NCI-H510A treated with DMSO at 0.1 percent for 48 hours (cell line): ENCODE measurements at places on chromosomes 7 and 10.

DNA sequence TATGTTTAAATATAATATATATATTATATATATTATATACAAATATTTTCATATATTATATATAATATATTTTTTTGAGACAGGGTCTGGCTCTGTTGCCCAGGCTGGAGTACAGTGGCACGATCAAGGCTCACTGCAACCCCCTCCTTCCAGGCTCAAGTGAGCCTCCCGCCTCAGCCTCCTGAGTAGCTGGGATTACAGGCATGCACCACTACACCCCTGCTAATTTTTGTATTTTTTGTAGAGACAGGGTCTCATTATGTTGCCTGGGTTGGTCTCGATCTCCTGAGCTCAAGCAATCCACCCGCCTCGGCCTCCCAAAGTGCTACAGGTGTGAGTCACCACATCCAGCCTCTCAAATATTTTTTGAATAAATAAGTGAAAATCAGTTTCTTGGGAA lies 215.5 kb downstream of the GATA3 start:
- no peak for DNase-seq

DNA sequence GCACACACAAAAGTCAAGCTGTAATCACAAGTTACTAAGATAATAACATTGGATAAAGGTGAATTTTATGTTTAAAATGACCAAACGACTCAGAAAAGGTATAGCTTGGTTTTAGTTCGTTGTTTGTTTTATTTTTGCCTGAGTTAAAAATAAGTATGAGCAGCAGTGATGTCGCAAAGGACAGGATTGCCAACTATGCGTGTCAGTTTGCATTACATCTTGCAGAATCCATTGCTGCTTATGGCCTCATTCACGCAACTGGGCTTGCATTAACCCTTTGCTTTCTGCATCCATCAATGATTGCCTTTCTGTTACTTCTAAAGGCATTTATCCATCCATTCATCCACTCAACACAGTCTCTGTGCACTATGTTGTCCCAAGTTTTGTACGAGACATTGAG lies 389.6 kb downstream of the DPP6 start:
- no peak for DNase-seq

DNA sequence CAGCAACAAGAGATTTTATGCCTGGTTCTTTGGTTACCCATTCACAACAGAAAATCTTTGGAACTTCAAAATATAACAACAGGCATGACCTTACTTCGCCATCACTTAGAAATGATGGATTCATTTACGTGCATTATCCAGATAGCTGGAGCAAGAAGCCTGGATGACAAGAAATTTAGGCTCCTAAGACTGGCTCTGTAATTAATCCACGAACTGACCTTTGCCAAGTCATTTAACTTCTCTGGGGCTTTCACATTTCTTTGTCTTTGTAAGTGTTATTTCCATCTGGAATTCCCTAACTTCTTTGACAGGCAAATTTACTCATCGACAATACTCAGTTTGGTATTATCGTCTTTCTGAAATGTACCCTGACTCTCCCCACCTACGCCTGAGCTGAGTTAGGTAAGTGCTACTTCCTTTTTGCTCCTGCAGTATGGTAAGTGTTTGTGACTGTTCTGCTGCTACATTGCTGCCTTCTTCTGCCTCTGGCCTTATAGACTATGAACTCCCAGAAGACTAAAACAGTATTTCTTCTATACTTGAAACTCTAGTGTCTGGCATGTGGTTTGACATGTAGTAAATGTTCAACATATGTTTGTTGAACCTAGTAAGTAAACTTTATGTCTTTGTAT lies 5.5 kb upstream of the MDFIC start:
- no peak for DNase-seq

- DNase-seq: peak; percentile 2
These were observed 27.1 kb downstream of the PRLHR start for GRCh38 chr10:118568327-118568848.

DNA sequence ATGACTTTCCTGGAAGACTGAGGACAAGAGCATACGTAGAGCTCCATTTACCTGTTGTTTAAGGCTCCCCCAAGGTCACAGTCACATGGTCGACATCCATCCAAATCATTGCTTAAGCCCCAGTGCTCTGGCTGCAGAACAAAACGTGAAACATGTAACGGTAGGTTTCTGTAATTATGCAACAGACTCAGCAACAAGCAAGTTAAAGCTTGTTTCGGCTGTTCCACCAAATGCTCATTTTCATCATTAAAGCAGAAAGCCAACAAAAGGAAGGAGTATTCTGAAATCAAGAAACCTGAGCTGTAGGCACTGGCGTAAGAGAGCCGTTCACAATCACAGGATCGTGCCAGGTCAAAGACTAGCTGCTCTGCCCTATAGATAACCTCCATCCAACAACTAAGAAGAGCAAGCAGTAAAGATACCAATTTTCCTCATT lies 30.0 kb downstream of the LAMB1 start:
- DNase-seq: no peak

DNA sequence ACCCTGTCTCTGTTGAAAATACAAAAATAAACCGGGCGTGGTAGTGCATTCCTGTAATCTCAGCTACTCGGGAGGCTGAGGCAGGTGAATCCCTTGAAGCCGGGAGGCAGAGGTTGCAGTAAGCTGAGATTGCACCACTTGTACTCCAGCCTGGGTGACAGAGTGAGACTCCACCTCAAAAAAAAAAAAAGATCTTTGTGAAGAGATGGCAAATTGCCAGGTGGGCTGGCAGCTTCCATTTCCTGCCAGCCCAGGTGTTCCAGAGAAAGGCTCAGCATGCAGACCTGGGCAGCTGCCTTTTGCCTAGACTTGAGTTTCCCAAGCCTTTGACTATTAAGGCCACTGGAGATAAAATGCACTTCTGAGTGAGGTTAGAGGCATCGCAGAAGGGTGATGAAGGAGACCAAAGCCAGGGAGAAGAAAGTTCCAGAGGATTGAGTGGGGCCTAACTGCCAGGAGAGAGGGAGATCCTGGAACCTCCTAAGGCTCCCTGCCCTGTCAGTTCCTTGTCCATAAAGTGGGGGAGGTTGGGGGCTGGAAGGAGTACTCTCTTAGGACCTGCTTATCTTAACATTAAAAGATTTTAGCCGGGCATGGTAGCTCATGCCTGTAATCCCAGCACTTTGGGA lies 10.0 kb upstream of the DDIT4 start:
- peak; percentile 92 for DNase-seq

DNA sequence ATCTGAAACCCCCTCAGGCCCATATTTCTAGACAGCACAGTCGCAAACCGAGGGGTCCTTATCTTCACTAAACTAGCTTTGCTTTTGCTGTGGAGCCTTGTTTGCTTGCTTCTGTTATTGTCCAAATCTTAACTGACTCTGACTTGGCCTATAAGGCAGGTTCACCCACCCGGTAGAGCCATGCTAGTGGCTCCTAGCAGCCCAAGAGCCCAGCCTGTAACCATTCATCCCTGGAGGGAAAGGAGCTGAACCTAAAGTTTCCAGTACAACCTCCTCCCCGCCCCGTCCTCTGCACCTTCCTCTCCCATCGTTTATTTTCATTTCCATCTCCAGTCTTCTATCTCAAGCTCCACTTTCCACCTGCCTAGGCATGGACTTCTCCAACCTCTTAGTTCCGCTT lies 345.7 kb downstream of the PTPRN2 start:
- no peak for DNase-seq

GRCh38 chr7:159108491-159108890 lies 36.2 kb downstream of the VIPR2 start:
- DNase-seq: no peak

DNA sequence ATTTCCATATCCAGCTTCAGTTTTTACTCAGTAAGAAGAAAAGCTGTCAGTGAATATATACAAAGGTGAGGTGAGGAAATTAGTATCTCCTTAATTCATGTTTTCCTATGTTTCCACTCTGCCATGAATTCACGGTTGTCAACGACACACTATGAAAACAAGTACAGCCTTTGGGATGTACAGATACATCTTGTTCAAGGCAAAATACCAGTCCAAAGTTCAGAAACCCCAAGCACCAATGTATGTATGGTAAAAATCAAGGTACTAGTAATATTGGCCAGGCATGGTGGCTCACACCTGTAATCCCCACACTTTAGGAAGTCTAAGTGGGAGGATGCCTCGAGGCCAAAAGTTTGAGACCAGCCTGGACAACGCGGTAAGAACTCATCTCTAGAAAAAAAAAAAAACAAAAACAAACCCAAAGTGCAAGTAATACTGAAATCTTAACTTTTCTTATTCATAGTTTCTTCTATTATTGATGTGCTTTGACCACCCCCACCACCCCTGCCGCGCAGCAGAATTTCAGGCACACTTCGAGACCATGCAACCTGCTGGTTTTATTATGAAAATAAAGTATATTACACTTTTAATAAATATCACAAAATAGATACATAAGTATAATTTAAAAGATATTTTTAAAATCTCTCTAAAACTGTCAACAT lies 3.5 kb downstream of the ESYT2 start:
- no peak for DNase-seq

DNA sequence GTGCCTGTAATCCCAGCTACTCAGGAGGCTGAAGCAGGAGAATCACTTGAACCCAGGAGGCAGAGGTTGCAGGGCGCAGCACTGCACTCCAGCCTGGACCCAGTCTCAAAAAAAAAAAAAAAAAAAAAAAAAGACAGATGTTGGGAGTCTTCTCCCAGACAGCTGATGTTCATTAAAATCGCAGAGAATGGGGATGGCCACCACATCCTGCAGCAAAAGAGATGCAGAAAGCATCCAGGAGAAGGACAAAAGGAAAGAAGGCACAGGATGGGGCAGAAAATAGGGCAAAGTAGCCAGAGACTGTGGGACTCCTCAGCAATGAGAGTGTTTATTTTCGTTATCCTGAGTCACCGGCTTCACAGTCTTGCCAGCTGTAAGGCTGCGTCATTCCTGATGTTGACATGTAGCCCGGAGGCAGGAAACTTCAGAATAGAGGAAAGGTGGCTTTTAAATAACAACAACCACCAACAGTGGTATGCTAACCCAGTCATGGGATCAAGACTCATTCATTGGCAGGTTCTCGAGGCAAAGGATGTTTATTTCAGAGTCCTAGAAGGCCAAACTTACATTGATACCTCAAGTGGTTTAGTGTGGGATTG lies 149.5 kb upstream of the SVIL start:
- DNase-seq: no peak

GRCh38 chr7:47690902-47691558 lies 109.1 kb upstream of the TNS3 start:
- no peak for DNase-seq

DNA sequence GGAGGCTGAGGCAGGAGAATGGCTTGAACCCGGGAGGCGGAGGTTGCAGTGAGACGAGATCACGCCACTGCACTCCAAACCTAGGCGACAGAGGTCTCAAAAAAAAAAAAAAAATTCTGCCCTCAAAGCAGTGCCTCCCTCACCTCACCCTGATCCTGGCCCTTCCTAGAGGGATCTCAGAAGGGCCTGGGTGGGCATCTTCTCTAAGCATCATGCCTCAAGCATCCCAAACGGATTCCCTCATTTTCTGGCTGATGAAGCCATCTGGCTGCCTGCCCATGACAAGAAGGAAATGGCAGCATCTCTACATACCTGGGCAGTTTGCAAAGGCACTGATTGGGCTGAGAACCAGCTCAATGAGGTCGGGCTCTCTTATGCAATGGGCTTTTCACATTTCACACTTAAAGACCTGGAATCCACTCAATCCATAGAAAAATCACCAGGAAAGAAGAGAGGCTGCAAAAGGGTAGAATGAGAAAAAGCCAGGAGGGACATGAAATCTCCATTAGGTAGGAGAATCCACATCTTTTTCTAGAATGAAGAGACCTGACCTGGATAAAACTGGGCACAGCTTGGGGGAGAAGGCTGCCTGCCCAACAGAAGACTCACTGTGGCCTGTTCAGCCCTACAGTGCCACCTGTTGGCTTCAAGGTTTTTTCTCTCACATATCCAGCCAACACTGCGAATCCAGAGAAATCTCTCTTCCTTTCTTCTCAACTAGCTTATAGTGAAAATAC lies 48.1 kb downstream of the PDLIM1 start:
- DNase-seq: peak; percentile 62
